T-cell (primary cell): ENCODE measurements at places on chromosomes 11 and 22.

DNA sequence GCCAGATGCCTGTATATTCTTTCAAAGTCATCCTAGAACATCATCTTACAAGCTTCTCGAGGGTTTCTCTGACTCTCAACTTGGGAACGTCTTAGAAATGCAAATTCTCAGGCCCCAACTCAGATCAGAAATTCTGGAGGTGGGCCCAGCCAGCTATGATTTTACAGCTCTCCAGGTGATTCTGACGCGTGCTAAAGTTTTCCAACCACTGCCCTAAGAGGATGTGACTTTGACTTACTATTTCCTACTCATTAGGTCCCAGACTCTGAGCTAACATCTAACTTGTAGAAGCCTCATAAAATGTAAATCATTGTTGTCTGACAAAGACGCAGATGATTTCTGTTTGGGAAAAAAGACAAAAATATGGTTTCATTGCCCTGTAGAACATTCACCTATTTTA, 61.1 kb downstream of the IRAG1 start:
- no peak for DNase-seq

- DNase-seq, result no peak
Observed at GRCh38 chr11:25992294-25992693, 339.6 kb upstream of the ANO3 start.

DNA sequence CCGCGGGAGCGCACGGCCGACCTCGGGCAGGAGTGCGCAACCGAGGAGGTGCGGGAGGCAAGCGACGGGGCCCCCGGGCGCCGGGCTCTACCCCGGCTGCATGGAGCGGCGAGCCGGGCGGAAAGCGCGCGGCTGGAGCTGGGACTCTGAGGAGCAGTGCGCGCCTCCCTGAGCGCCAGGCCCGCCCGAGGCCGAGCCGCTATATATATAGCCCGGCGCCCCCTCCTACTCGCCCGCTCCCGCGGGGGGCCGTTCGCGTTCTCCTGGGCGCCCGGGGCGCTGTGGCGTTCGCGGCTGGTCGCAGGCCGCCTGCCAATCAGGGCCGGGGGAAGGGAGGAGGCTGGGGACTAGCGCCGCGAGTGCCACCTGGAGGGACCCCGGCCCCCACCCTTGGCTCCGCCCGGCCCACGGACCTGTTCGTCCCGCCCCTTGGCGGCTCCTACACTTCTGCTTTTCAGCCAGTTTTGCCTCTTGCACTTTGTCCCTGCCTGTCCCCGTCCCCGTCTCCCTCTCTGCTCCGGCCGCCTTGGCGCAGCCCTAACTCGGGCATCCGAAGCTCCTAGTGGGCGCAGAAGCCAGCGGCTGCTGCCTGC, at the start of gene FGF4:
FGF4 (minus strand) TSS at position 179 of the 593 bp plus-strand sequence. CDS start 257 bp downstream, outside the sequence.
- DNase-seq, result no peak

GRCh38 chr11:100667449-100667848, 19.6 kb upstream of the ARHGAP42 start:
- DNase-seq, result no peak

GRCh38 chr11:9625728-9626127, 38.1 kb upstream of the SWAP70 start:
- no peak for DNase-seq

GRCh38 chr11:8831861-8832260, 79.1 kb upstream of the AKIP1 start:
- DNase-seq, result no peak
